ENCODE measurements at places on chromosomes 3 and 15.
A peak's percentile ranks its signal among the peaks of the same experiment; 100 is the strongest.

DNA sequence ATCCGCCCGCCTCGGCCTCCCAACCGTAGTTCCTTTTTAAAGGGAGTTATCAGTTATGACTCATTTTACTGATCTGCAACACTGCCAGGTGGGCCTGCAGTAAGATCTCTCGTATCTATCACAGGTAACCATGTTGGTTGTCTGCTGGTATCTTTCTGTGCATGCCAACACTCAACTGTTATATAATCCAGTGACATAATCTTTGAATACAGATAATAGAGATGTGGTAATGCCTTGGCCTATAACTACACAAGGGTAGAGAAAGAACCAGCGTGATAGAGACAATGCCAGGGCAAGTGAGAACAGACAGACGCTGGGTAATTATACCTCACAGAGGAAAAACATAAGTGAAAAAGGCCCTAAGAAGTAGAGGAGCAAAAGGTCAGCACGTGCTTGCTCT, 11.0 kb upstream of the ARPP19 start:
- no peak for DNase-seq

DNA sequence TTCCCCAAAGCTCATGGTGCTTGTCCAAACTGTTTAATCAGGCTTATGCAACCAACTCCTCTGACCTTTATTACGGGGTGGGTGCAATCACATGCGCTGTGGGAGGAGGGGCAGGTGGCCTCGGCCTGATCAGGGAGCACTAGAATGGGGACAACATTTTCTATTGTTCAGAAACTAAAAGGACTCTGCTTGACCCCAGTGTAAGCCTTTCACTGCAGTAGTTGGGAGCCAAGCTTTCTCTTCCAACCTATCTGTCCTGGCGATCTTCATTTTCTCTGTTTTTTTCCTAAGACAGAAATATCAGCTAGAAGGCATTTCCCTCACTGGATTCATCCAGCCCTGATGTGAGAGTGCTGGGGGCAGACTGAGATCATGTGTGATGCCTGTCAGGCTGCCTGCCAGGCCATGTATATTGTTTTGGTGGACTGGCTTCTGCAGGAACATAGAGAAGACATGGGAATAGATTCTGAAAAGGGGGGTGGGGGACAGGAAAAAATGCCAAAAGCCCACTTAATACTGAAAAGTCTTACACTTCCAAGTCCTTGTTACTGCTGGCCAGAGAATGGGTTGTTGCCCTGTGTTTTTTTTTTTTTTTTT, 627.0 kb upstream of the TBL1XR1 start:
- DNase-seq, result no peak

- no peak for DNase-seq
These were observed 1.6 kb upstream of the ABI3BP start for GRCh38 chr3:100994809-100995208.

- no peak for DNase-seq
These were observed 47.9 kb upstream of the TRAK1 start for GRCh38 chr3:42043099-42043813.

DNA sequence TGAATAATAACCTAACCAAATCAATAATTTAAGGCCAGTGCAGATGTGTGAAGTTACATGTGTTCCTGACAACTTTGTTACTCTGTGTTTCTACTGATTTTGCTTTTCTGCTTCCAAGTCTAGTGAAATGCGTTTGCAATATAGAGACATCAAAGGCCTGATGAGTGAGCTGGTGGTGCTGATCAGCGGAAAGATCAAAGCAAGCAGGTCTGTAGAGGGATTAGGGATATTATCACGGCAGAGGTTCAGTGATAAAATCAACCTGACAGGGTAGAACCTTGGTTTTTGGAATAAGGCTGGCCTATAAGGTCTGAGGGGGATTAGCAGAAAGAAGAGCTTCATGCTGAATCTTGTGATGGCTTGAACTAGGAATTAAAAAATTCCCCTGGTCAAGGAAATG, 111.7 kb downstream of the EDEM1 start:
- DNase-seq, result no peak

DNA sequence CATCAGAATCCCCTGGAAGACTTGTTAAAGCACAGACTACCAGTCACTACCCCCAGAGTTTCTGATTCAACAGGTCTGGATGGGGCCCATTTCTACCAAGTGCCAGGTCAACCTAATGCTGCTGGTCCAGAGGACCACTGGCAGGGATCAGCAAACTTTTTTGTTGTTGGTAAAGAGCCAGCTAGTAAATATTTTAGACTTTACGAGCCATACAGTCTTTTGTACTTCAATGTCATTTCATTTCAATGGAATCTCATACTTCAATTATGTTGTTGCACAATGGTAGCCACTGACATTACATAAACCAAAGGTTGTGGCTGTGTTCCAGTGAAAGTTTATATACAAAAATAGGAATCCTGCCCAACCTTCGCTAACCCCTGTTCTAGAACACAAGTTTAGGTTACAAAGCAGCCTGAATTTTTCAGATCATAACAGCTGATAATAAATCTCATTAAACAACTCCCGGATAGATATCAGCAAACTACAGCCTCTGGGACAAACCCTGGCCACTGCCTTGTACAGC, 28.7 kb downstream of the ULK4 start:
- DNase-seq, result no peak

- no peak for DNase-seq
These were observed 59.0 kb upstream of the TRPC1 start for GRCh38 chr3:142664819-142665218.

DNA sequence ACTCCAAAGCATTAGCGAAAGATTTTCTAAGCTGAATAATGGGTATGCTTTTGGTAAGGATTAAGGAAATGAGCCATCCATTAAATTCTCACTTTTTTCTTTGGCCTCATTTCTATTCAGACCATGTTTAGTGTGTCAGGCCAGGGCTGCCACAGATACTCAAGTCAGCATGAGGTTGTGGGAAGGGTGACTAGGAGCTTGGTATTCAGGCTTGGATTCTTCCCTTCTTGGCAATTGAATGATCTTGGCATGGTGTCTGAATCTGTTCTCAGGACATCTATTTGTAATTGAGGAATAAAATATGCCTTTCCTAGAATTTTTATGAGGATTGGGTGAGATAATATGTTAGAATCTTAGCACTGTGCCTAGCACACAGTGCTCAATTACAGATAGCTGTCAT, 11.2 kb downstream of the CCNB2 start:
- DNase-seq, result no peak

- peak; percentile 49 for DNase-seq
These were observed 89.7 kb upstream of the FGF12 start for GRCh38 chr3:192817053-192817452.

- no peak for DNase-seq
These were observed 24.4 kb downstream of the PCSK6 start for GRCh38 chr15:101464999-101465669.

DNA sequence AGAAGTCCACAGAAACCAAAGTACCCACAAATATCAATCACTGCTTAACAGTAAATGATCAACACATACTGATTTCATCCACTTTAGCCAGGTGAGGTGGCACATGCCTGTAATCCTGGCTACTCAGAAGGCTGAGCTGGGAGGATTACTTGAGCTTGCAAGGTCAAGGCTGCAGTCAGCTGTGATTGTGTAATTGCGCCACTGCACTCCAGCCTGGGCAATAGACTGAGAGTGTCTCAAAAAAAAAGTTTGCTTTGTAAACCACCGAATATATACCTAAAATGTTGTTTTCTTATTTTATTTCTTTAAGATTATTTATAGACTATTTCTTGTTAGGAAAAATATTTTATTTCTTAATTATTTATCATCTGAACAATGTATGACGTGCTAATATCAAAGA, 8.7 kb upstream of the ATP13A4 start:
- no peak for DNase-seq

GRCh38 chr15:28919201-28919635, 33.4 kb downstream of the APBA2 start:
- peak; percentile 9 for DNase-seq

- no peak for DNase-seq
These were observed 33.4 kb downstream of the LEKR1 start for GRCh38 chr3:156859578-156859977.

- peak; percentile 65 for DNase-seq
These were observed 20.7 kb upstream of the FEM1B start for GRCh38 chr15:68256675-68257450.

- no peak for DNase-seq
These were observed 32.9 kb downstream of the NXPE3 start for GRCh38 chr3:101811875-101812274.

GRCh38 chr3:31766669-31767068, 214.4 kb downstream of the OSBPL10 start:
- no peak for DNase-seq

DNA sequence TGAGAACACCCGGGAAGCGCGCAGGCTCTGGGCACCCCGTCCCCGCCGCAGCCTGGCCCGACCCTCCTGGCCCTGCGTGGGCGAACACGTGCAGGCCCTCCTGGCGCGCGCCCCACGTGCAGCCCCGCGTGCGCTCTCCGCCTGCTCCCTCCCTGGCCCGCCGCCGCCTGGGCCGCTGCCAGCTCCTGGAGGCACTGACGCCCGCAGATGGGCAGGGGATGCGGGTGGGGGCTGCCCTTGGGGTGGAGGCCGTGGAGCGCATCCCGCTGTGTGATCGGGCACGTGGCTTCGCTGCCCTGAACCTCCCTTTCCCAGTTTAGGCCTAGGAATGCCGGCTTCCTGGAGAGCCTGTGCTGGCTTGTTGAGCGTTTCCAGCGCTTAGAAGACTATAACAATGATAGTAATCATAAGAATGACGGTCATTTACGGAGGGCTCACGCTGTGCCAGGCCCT, 104.6 kb upstream of the SLC6A6 start:
- no peak for DNase-seq

DNA sequence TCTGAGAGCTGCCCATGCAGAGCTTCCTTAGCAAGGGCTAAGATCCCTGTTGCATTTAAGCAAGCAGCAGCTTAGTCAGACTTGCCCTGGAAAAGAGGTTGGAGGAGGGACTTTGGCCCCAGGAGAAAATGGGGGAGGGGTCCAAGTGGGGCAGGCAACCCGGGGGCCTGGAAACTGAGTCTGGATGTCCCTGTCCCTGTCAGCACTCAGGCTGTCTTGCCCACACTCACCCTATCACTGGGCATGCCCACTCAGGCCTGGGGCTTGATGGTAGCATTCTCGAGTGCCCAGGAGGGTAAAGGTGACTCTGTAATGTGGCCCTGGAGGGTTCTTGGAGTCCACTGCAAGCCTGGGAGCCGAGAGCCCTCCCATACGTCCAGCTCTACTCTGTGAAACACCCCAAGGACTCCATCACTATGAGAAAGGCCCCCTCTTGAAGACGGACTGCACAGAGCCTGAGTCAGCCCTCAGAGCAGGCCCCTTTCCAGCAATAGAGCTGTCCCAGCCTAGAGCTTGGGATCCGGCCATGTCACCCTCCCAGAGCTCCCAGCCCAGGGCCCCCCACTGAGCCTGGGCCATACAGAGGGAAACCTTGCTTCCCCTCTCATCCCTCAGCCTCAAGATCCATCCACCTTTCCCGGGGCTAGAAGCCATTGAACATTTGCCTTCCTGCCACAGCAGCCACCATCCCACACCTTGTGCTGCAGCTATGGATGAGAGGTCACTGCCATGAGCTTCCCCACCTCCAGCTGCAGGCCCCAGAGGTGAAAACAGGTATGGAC, 13.4 kb downstream of the MYL3 start:
- no peak for DNase-seq

GRCh38 chr15:98835876-98836275, 171.7 kb downstream of the PGPEP1L start:
- no peak for DNase-seq

DNA sequence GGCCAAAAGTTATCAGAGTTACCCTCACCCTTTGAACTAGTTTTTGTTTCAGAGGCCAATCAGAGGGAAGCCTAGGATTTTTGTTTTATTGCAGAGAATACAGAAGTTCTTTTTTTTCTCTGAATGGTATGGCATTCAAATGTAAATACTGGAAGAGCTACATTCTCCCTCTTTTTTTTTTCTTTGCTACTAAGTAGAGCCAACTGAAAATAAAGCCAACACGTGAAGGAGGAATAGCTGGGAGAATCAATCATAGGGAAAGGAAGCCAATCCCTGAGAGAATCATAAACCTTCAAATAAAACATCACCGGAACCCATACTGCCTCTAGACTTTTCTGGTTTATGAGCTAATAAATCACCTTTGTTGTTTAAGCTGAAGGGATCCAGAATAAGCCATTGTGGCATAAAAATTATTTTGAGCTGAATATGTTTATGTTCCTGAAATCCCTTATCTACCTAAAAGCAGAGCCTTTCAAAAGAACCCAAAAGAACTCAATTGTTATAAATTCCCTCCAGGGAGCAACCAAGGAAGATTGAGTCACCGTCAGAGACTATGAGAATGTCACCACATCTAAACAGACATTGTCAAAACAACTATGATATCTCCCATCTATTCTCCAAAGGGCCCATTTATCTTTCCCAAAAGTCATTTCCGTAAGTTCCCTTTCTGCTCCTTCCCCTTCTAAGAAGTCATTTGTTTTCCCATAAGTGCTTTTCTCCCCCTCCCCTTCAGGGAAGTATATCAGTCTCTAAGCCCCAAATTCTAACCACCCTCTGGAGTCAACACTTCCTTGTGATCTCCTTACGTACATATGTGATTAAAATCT, 3.8 kb upstream of the ZNF280D start:
- no peak for DNase-seq

DNA sequence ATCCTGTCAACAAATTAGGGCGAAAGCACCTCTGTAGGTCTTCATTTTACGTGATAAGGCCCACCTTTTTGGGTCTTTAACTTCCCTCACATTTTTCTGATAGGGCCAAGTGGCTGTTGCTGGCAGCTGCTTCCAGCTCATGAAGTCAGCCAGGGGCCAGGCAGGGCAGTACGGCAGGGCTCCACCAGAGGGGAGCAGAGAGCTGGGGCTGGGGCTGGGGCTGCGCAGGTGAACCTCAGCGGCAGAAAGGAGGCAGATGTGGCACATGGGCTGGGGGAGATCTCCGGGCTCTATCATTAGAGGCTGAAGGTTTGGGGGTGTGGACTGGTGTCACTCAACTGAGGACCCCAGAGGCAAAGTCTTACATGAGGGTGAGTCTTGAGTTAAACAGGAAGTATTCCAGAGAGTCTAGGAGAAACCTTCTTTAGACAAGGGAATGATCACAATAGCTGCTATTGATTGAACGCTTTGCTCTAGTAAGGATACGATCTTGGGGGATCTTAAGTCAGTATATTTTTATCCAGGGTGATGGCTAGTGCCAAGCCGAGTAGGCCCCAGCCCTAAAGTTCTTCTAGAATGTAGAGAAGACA, 62.8 kb upstream of the MEX3B start:
- peak; percentile 51 for DNase-seq

Measured in CD4-positive, alpha-beta T cell treated with Interleukin-2 at 100 ng/mL for 4 hours (primary cell).